ENCODE measurements at places on chromosomes 12 and 14.

DNA sequence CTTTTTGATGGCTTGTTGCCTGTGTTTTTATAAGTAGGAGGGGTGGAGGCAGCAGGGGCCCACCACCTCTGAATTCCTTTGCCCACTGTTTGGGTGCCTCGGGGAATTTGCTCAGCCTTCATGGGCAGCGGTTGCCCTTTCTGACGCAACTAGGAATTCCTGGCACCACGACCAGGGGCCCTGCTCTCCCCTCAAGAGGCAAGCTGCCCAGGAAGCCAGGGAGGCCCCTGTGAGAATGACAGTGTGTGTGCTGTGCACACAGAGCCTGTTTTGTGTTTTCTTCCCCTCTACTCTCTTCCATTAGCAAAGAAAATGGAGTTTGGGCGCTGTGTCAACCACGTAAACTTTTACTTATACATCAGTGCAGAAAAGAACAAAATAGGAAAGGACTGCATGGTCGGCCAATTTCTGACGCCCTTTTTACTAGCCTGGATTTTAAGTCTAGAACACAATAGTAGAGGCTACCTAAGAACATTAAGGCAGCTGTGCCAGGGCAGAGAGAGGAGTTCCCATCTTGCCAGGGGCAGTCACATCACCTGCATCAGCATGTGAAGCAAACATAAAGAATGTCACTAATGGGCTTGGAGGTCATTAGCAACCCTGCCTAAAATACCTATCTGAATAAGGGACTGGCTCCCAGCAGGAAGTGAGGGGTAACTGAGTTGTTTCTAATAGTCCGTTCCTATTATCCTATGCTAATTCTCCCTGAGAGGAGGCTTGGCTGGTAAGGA is 17.9 kb upstream of the PTGR2 start:
- no peak for DNase-seq

GRCh38 chr14:46344327-46344937 is 307.1 kb downstream of the RPL10L start:
- DNase-seq, result peak; percentile 13

DNA sequence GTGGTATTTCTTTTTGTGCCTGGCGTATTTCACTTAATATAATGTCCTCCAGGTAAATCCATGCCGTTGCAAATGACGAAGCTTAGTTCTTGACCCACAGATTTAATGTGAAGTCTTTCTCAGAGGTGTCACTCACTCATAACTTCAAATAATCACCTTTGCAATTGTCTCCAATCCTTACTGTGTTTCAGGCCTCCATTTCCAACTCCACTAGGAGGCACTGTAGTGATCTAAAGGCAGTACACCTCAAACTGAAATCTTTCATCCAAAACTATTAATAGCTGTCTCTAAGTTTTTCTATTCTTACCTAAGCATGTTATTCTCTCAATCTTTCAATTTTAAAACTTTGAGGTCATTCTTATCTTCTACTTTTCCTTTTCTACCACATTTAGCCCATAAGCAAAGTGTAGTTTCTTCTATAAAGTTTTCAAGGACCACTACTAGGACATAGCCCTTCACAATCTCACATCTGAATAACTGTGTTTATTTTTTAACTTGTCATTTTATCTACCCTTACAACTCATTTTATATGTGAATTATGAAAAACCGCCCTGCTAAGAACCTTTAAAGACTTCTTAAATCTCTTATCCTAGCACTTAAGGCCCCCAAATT is 25.5 kb upstream of the FBXO34 start:
- DNase-seq, result no peak

DNA sequence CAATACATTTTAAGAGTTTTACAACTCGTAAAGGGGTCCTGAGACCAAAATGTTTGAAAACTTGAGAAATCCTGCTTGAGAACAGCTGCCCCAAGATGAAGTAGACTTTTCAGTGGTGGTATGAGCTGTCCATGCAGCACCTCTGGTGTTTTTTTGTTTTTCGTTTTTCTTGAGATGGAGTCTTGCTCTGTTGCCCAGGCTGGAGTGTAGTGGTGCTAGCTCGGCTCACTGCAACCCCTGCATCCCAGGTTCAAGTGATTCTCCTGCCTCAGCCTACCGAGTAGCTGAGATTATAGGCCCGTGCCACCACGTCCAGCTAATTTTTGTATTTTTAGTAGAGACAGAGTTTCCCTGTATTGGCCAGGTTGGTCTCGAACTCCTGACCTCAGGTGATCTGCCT is 5.5 kb downstream of the PAPOLA start:
- no peak for DNase-seq

DNA sequence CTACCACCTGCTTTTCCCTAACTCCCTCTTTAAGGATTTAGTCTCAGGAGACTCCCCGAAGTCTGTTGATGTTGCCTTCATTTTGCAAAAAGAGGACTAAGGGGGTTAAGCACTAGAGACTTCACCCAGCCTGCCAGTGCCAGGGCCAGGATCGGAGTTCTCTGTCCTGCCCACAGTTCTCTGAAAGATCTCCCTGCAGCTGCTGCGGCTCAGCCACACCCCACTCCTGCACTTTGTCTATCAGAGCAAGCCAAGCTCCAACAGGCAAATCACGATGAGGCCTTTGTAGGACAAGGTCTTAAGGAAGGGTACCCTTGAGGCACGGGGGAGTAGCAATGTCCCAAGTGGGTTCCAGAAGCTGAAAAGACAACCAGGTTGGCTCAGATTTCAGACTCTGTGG is 148.8 kb upstream of the EGLN3 start:
- DNase-seq, result no peak

- DNase-seq, result no peak
Measured at GRCh38 chr12:90773491-90773890, 181.5 kb downstream of the CCER1 start.

DNA sequence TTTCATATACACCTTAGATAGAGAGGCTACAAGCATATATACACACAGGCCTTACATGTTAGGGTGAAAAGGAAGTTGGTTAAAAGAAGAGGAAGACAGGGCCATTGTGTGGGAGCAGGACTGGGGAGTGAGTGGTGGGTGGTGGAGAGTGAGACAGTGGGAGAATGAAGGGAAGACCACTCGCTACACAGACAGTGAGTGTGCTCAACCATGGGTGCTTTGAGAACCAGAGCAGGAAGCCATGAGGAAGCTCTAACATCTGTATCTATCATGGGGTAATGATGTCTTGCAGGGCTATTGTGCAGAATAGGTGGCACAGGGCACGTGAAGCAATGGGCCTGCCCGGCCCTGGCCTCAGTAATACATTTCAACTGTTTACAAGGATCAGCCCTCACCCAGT is 11.4 kb upstream of the KRT74 start:
- no peak for DNase-seq

- DNase-seq, result no peak
Measured at GRCh38 chr12:49882851-49883464, 20.7 kb downstream of the FAIM2 start.

GRCh38 chr12:39033782-39034181 is 128.4 kb upstream of the CPNE8 start:
- no peak for DNase-seq

DNA sequence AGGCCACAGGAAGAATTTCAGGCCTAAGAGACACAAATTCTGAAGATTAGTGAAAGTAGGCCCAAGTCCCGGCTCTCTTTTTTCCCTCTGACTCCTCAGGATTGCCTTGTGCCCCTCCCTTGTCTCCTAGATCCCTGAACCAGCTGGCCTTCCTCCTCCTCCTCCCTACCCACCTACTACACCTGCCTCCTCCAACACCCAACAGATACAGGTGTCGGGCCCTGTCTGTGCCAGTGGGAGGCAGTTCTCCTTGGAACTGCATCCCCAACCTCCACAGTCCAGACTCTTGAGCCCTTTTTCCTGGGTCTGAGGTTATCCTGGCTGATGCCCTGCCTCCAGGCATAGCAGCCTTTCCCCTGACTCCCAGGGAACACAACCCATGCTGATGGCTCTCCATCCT is 1.8 kb downstream of the PPP1R1A start:
- DNase-seq, result no peak

DNA sequence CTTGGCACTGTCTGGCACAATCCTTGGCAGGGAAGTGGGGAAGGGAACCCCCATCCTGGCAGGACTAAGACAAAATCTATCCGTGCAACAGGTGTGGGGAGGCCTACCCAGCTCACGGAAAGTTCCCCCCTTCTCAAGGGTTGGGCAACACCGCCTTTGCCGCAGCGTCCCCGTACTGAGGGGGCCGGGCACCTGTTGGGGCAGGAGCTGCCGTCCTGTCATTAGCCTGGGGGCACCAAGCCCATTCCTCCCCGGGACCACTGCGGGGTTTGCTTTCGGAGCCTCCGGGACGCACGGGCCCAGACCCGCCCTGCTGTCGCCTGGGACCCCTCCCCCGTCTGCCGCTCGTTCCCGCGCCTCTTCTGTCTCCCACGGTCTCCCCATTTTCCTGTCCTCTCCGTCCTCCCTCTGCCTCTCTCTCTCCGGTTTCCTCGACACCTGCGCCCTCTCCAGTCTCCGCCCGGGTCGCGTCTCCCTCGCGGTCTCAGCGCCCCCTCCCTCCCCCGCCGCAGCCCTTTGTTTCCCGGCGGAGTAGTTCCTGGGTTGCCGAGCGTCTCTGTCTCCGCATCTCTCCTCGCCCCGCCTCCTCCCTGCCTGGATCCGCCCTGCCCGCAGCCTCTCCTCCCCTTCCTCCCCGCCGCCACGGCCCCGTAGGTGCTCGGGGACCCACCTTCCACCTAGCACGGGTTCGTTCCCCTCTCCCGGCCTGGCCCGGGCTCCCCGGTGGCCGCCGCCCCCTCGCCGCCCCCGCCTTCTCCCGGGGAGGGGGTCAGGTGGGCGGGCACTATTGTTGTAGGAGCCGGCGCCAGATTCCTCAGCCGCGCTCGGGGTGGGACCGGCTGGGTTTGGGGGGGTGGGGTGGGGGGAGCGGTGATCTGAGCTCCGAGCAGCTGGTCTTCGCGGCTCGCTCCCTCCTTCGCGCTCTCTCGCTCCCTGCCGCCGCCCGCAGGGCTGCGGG is at the start of gene CACNB3:
Gene CACNB3 (plus strand): TSS at position 624 of the 958 bp plus-strand sequence. CDS start 434 bp downstream, outside the sequence.
- DNase-seq, result peak; percentile 66
